ENCODE measurements at places on chromosomes 6 and 20.

DNA sequence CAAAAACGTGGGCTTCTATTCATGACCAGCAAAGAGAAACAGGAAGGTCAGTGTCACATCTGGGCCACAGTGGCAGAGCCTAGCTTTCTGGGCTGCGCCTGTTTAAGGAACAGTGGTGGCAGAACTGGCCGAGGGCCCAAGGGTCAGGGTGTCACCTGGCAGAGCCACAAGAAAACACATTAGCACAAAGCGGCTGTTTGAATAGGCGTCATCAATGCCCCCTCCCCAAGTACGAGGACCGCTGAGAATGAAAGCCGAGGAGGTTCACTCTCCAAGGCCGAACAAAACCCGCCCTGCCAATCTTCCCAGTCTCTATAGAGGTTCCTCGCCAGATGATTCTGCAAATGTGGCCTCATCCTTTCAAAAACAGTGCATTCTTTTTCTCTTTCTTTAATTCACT, 125.2 kb upstream of the TRAF3IP2 start:
- DNase-seq, result no peak

DNA sequence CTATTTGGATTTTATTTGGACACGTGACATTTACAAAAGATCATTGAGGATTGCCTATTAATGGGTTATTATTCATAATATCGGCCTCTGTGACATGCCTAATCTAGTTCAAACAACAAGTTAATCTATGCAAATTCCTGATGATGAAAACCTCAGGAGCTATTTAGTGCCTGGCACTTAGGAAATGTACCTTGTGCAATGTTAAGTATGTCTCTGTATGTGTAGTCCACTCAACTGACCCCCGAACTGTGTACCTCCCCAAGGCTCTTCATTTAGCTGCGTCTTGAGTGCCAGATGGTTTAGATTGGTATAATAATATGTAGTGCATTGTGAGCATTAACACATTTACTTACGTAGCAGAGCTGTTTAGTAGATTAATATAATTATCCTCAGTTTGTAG, 6.9 kb downstream of the LAMA2 start:
- DNase-seq, result no peak

DNA sequence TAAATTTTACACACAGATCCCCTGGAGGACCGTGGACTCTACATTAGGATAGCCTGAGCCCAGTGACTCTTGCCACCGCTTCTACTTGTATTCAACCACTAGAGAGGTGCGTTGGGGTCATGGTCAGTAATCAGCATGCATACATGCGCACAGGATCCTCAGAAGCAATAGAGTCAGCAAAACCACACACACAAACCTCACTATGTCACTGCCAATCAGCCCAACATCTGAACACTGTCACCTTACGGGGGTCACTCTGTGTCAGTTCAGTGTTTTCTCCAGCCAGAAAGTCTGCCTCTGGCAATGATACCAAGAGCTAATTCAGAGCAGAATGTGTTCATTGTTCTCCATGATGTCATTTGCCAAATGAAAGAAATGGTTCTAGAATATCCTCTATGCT, 225.3 kb downstream of the KHDC1L start:
- DNase-seq, result no peak

DNA sequence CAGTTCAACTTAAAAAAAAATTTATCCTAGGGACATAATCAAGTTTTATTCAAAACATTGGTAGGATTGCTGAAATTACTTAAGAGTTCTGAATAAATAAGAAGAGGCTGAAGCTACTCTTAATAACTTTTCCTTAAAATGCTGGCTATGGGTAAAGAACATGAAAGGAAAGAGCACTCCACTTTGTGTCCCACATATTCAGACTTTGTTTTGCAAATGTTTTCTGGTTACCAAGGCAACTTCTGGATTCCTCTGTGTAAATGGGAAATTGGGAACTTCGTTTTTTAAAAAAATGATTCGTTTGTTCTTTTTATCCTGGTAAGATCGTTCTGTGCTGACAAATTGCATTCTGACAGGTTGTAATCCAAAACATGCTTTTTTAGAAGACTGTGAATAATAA, 115.0 kb downstream of the KIF6 start:
- no peak for DNase-seq

DNA sequence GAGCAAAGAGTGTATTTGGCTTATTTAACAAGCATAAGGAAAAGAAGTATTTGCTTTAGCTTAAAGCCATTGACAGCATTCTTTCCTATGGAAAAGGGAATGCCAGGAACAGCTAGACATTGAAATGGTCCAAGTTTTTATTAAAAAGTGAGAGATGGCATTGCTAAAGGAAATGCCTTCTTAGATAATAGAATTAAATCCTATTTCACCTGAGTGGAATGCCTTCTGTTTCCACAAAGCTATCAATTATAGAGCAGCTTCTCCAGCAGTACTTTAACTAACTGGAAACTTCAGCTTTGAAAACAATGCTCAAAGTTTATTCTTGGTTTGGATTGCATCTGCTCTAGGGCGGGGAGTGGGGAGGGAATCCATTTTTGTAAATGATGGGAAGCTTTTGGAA, 85.1 kb upstream of the CNKSR3 start:
- no peak for DNase-seq

DNA sequence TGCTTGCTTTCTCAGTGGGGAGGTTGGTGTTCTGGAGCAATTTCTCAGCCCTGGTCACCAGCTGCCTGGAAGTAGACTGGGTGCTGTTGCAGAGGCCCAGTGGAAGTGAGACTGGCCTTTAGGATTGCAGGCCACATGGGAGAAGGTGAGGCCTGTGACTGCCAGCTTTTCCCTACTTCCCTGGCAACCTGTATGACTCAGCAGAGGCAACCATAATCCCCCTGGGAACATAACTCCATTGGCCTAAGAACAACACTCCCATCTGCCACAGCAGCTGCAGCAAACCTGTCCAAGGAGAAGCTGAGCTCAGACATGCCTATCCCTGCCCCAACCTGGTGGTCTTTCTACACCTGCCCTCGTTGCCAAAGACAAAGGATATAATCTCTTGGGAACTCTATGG, 473.5 kb upstream of the SPTLC3 start:
- no peak for DNase-seq

- DNase-seq, result no peak
Observed at GRCh38 chr6:127843582-127843981, 57.3 kb downstream of the THEMIS start.

DNA sequence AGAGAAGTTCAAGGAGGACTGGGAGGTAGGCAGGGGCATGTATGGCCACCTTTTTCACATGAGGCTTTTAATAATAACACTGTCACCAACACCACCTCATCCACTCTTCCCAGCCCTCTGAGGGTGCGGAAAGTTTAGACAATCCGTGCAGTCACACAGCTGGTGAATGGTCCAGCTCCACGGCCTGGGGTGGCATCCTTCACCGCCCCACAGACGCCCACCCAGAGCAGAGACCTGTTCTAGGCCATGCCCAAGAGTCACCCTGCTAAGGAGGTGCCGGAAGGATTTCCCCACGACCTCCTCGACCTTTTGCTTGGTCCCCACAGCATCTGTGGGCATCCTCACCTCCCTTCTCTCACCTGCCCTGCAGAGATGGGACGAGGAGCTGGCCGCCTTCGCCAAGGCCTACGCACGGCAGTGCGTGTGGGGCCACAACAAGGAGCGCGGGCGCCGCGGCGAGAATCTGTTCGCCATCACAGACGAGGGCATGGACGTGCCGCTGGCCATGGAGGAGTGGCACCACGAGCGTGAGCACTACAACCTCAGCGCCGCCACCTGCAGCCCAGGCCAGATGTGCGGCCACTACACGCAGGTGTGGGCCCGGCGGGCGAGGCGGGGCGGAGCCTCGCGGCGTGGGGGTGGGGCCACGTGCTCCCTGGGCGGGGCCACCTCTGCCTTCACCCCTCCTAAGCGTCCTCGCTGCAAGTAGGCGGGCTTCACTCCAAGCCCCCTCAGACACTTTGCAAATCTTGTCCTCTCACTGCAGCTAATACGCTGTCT, 4.4 kb downstream of the PI16 start:
- DNase-seq, result peak; percentile 90

GRCh38 chr20:44471481-44471882, 4.2 kb upstream of the TTPAL start:
- no peak for DNase-seq

DNA sequence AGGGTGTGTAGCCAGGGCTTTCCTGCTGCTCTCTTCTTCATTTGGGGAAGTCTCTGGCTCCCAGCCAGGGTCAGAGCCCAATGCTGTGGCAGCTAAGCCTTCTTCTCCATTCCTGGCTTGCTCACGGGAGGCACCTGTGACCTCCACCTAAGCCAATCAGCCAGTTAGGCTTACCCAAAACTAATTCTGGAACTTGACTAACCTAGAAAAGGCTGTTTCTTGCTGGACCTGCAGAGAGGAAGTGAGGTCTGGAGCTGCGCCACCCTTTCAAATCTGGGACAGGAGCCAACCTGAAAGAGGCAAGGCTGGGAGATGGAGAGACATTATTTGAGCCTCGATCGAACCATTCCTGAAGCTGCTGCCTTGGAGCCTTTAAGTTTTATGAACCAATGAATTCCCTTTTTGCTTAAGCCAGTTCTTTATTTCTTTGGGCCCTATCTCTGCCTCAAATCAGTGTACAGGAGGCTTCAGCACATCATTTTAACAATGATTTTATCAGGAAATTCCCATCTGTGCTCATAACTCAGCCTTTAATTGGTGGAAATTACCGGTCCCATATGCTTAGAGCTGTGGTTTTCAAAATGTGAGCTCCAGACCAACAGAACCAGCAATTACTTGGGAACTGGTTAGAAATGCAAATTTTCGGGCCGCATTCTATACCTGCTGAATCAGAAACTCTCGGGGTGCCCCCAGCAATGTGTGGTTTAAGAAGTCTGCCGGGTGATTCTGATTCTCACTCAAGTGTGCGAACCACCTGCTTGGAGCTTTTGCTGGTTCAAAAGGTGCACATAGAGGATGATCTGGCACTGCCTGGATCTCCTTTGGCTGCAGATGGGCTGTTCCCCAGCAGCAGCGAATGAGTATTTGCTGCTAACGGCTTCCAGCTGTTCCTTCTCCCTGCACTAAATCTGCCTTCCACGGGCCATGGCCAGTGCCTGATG, 97.4 kb upstream of the RNF24 start:
- DNase-seq, result no peak

DNA sequence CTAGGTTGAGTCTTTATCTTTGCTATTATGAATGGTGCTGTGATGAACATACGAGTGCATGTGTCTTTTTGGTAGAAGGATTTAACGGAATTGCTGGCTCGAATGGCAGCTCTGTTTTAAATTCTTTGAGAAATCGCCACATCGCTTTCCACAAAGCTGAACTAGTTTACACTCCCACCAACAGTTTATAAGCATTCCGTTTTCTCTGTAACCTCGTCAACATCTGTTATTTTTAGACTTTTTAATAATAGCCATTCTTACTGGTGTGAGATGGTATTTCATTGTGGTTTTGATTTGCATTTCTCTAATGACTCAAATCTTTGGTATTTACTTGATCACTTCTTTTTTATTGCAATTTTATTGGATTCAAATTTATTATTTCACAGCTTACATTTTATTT, 117.4 kb upstream of the HDGFL1 start:
- no peak for DNase-seq

DNA sequence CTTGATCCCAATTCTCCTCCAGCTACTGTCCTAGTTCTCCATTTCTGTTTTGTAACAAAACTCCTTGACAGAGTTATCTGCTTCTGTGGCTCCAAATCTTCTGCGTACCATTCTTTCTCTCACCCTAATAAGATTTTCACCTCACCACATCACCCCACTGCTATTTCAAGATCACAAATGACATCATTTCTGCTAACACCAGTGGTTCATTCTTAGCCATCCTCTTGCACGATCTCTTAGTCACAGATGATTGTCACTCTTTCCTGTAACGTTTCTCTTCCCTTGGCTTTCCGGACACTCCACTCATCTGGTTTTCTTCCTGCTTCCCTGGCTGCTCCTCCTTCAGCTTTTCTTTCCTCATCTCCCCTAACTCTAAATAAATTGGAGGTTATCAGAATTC, 56.8 kb upstream of the FABP7 start:
- DNase-seq, result no peak

DNA sequence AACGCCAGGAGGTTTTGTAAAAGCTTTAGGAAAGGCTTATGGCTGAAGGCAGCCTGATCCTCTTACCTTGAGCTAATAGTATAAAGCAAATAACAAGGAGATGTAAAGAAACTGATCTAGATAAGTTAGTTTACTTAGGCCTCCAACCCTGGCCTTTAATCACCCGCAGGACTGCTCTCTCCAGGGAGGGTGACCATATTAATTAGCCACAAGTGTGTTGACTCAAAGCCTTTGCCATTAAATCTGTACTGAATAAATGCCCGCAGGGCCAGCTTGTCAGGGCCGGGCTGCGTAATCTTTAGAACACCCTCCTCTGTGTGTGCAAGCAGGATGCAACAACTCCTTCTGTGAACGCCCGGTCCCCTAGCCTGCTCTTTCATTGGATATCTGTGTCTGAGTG, 6.1 kb upstream of the PRSS16 start:
- no peak for DNase-seq

DNA sequence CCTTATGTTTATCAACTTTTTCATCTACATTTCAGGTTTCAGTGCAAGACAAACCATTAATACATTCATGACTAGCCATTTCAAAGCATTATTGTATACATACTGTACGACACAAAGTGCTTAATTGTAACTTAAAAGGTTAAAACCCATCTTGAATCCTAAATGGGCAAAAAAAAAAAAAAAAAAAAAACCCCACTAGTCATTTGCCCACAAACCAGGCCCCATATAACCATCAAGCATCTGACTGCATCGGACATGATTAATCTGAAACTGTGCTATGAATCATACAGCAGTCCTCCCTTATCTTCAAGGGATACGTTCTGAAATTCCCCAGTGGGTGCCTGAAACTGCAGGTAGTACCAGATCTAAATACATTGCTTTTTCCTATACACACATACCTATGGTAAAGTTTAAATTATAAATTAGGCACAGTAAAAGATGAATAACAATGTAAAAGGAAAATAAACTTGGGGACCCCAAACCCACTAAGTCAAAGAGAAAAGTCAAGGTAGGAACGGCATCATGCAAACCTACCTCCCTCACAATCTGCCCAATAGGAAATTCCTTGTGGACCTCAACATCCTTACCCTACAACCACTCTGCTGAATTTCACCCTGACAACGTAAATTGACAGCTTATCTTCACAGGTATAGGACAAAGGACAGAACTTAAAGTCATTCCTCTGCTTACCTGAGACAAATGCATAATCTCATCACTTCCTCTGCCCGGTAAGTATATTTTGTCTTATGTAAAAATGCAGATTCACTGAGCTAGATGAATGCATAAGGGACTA, 14.3 kb downstream of the B4GALT5 start:
- no peak for DNase-seq
